ENCODE measurements at places on chromosomes 12 and 14. TPM values are rescaled to one million over a fixed set of nuclear protein-coding genes. Genes with fewer than 3 reads are reported as not detected.

DNA sequence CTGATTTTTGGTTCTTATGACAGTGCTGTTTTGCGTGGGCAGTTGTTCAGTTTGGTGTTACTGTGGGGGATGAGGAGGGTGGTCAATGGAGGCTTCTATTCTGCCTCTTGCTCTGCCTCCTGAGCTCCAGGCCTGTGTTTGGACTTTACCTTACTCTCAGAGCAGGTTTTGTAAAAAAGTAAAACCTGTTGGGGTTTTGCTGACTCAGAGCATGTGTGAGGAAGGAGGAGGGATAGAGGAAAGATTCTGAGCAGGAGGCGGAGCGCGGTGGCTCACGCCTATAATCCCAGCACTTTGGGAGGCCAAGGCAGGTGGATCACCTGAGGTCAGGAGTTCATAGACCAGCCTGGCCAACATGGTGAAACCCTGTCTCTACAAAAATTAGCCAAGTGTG is 6.7 kb downstream of the A2ML1 start:
- DNase-seq = no peak

DNA sequence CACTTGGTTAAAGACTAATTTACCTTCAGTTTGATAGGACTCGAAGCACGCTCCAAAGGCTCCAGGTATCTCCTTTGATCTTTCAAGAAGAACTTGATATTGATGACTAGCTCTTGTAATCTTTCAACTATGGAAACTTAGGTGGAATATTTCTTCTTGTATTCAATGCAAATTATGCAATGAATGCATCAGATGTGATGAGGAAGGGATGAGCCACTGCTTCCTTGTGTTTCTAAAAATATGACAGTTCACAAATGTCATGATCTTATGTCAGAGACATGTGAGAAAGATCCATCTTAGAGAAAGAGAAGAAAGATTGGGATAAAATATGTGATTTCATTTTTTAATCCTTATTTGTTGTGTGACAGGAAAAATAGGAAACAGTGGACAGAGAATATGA is 9.9 kb downstream of the RNASE9 start:
- DNase-seq = no peak

SLC48A1 gene
- total RNA-seq = 5.9 TPM

- DNase-seq = no peak
These were observed 36.9 kb upstream of the TTC7B start for GRCh38 chr14:90853116-90853515.

- no peak for DNase-seq
These were observed 123.2 kb upstream of the MAX start for GRCh38 chr14:65225299-65226159.

- peak; percentile 46 for DNase-seq
These were observed 35.5 kb upstream of the STON2 start for GRCh38 chr14:81435391-81436295.

KRT3 gene
- not detected for total RNA-seq

DNA sequence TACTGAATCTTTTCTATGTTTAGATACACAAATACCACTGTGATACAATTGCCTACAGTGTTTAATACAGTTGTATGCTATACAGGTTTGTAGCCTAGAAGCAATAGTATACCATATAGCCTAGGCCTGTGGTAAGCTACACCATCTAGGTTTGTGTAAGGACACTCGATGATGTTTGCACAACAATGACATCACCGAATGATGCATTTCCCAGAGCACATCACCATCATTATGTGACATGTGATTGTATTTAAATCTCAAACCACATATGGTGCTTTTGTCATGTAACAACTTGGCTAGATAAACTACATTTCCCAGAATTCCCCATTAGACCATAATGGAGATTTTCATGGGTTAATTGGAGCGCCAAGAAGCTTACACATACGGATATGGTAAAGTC is 128.4 kb upstream of the CPNE8 start:
- DNase-seq = no peak

DNA sequence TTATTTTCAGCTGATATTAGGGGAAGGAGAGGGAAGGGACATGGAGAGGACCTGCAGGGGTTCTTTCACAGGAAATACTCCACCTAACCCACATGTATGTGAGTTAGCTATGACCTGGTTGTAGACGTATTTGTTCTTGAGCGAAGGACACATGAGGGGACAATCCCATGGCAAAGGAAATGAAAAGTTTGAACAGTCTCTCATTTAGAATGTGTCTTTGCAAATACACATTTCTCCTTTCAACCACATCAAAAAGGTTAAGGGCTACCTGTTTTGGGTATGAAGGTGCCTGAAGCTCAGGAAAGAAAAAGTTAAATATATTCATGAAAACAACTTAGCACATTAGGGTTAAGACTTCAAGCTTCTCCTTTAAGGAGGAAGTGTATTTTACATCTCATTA is 7.4 kb downstream of the PYGL start:
- DNase-seq = no peak

DNA sequence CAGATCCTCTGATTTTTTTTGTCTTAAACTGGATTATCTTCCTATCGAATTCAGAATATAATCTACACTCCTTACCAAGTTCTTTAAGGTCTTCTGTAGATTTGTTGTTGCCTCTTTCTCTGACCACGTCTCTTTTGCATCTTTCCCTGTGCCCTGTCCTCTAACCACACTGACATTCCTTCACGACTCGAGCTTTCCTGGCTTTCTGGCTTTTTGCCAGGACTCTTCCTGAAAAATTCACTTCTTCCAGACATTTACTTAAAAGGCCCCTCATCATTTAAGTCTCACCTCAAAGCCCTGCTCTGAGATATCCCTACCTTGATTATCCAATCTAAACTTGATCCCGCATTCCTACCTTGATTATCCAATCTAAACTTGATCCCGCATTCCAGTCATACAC is 422.3 kb upstream of the DCN start:
- DNase-seq = no peak

DNA sequence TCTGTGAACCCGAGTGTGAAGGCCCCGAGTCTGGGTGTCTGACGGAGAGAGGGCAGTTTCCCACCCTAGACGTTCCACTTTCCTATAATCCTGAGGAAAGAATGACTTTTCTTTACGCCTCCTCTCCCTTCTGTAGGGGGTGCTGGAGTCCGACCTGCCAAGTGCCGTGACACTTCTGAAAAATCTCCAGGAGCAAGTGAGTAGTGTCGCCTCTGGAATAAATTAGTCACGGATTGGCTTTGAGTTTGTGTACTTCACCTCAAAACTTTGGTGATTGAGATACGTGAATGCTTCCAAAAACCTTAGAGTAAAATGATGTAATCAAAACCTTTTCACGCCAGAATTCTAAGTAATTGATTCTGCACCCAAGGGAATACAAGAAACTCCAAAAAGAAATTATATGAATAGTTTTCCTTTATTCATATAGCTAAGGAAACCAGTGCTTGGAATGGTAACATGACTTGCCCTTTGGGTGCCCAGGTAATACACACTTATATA is 452 bp downstream of the NGDN start:
- DNase-seq = peak; percentile 45

GRCh38 chr14:58488550-58488949 is 61.0 kb downstream of the KIAA0586 start:
- peak; percentile 44 for DNase-seq

DNA sequence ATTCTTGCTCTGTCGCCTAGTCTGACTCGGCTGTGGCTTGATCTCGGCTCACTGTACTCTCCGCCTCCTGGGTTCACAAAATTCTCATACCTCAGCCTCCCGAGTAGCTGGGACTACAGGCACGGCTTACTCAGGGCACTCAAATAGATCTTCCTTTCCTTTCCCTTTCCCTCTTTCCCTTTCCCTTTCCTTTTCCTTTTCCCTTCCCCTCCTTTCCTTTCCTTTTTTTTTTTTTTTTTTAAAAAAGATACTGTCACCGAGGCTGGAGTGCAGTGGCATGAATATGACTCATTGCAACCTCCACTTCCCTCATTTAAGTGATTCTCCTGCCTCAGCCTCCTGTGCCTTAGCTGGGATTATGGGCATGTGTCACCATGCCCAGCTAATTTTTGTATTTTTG is 86.0 kb downstream of the AEBP2 start:
- DNase-seq = no peak

GALNT9 gene
- total RNA-seq = not detected

DNA sequence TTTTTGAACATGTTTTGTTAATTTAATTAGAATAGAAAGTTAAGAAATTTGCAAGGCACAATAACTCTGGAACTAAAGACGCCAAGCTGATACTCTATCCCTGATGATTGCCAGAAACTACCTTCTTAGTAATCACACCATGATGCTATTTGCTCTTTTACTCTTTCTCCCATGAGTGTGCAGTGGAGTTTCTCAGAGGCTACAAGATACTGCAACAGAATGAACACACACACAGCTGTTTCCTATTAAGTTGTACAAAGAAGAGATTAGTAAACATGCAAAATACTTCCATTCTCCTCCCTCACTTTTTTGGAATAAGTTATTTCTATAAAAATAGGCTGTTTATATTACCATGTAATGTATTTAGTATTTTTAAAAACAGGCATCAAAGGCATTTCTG is 1367.5 kb downstream of the AACS start:
- DNase-seq = no peak

DNA sequence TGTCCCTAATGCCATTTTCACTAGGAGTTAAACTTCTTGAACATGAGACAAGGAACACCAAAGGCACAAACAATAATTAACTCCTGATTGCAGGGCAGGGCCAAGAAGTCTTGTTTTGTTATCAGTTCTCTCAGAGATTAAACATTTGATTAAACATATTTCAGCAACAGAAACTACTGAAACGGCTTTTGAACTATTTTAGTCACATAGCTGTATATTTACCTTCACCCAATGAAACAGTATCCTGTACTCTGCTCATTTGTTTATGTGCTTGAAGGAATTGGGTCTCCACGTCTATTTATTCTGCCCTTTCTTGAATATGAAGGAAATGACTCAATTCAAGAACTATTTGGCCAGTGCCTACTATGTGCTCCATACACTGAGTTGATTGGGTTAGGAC is 51.3 kb upstream of the PTCSC3 start:
- no peak for DNase-seq

- DNase-seq = no peak
These were observed 411.6 kb downstream of the CCER1 start for GRCh38 chr12:90543374-90543773.

DNA sequence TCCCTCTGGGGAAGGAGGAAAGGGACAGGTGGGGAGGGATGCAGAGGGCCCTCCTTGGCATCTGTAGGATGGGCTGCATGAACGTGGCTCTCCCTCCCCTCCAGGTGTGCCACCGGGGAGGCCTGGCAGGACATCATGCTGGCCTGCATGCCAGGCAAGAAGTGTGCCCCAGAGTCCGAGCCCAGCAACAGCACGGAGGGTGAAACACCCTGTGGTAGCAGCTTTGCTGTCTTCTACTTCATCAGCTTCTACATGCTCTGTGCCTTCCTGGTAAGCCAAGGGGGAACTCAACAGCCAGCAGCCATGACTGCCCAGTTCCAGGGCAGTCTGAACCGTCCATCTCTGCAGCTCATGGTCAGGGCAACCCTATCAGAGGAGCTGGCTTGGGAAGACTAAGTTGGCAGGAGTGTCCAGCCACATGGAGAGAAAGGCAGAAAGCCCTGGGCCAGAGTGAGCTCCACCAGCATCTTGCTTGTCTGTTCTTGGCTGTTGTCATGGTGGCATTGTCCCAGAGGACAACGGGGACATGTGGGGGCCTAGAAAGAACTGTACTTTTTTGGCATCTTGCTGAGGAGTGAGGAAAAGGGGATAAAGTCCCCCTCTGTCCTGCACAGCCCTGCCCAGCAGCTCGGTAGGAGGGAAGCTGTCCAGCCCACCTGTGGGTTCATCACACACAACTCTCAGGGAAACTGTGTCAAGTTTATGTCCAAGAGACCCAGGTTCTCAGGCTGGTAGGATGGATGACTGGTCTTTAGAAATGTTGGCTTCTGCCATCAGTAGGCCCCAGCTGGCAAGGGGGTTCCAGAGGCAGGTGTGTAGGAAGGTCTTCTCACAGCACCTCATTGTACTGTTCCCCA is 129.8 kb upstream of the FKBP4 start:
- DNase-seq = no peak

GRCh38 chr12:71415336-71416231 is 24.0 kb upstream of the LGR5 start:
- peak; percentile 24 for DNase-seq

TMEM229B gene
- total RNA-seq = 1.5 TPM

GRCh38 chr12:31440134-31440533 is 114.2 kb upstream of the SINHCAF start:
- no peak for DNase-seq

MYF6 gene
- total RNA-seq = not detected

DNA sequence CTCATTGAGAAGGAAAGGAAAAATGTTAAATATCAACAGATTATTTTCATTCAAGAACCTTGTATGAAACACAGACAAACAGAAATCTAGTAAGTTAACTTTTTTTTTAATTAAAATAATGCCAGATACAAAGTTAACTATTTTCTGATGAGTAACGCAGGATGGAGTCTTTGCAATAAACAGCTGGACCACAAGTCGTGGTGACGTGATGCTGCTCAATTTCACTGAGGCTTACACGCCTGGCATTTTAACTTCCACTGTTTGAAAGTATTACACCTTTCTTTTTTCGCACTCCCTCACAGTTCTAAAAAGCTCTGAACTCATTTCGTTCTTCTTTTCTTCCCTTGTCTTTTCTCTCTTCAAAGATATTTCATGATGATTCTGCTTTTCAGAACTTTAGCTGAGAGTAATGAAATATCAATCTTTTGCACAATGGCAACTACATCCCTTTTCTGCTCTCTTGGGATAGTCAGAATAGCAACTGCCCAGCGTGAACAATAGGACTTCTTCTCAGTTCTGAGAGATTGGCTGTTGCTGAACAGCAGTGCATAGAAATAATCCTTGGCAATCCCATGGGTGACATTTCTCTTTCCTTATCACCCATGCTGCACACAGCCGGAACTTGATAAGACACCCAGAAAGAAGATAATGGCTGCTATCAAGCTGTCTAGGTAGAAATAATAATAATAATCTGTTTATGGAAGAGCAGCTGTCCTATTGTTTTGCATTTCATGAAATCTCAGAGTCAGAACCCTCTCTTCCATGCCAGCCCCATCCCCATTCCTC is 160.5 kb downstream of the BTG1 start:
- DNase-seq = no peak

RPL10L gene
- total RNA-seq = not detected

GRCh38 chr12:11885261-11886038 is 185.3 kb upstream of the BCL2L14 start:
- DNase-seq = no peak
